ENCODE measurements at places on chromosomes 11 and 22. TPM values are rescaled to one million over a fixed set of nuclear protein-coding genes. Genes with fewer than 3 reads are reported as not detected.
A peak's percentile ranks its signal among the peaks of the same experiment; 100 is the strongest.

- DNase-seq, result peak; percentile 62
Observed at GRCh38 chr11:123640677-123641494, 13.5 kb downstream of the SCN3B start.

Gene IGF2
- total RNA-seq, result 1,397 TPM

GRCh38 chr11:123677510-123677909, 23.1 kb upstream of the SCN3B start:
- DNase-seq, result no peak

Gene OR8B4
- not detected for total RNA-seq

GRCh38 chr11:80838153-80838552, 1397.3 kb upstream of the TENM4 start:
- DNase-seq, result no peak

DNA sequence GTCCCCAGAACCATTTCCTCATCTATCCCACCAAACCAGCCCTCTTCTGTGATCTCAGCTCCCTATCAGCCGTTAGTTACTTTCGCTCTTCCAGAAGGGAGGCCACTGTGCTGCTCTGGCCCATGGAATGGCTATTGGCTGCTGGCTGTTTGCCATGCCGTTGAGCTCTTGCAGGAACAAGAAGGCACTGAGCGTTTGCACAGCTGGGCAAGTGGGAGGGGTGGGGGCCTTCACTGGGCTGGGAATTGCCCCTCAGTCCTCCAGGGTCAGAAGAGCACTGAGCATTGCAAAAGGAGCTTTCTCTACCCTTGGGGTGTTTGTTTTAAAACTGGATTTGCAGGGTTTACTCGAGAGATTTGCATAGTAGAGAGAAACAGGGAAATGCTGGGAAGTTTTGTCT, 129.0 kb upstream of the PARVA start:
- DNase-seq, result peak; percentile 99

Gene SYVN1
- 56.5 TPM for total RNA-seq

Gene SLC43A3
- not detected for total RNA-seq

DNA sequence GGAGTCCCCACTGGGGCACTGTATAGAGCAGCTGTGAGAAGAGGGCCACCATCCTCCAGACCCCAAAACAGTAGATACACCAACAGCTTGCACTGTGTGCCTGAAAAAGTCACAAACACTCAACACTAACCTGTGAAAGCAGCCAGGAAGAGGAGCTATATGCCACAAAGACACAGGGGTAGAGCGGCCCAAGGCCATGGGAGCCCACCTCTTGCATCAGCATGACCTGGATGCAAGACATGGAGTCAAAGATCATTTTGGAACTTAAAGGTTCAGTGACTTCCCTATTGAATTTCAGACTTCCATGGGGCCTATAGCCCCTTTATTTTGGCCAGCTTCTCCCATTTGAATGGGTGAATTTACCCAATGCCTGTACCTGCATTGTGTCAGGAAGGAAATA, 29.7 kb upstream of the CYB5R3 start:
- DNase-seq, result no peak

- DNase-seq, result no peak
Observed at GRCh38 chr22:38465673-38466490, 2.0 kb upstream of the KDELR3 start.

Gene UPB1
- total RNA-seq, result 6.7 TPM

Gene DGCR6
- 3.8 TPM for total RNA-seq

GRCh38 chr11:28760676-28761390, 652.6 kb downstream of the METTL15 start:
- DNase-seq, result no peak

Gene KRTAP5-2
- total RNA-seq, result not detected

Gene PATE2
- total RNA-seq, result not detected

Gene SMIM35
- not detected for total RNA-seq

GRCh38 chr22:47194476-47195155, 432.2 kb downstream of the TBC1D22A start:
- DNase-seq, result no peak

GRCh38 chr11:64546600-64546999, 44.4 kb upstream of the SLC22A12 start:
- no peak for DNase-seq

GRCh38 chr11:84588131-84588829, 1038.9 kb downstream of the DLG2 start:
- DNase-seq, result no peak

- DNase-seq, result peak; percentile 42
Observed at GRCh38 chr11:47004595-47005033, 68.1 kb downstream of the CSTPP1 start.

Gene FANCF
- 13.8 TPM for total RNA-seq

DNA sequence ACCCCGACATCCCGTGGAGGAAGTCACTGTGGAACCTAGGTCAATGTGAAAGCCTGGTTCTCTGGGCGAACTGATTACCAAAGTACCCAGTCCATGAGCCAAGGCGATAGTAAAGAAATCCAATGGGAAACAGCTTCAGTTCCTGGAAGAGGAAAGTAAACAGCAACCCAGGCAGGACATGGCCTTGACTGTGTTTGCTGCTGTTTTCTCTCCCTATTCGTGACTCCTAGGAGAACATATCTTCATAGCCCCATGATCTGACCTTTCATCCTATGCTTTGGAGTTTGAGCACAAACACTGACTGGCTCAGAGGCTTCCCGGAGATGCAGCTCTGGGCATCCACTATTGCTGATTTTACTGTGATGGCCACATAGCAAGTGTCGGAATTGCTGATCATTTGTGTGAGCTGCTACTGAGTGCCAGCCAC, 45.1 kb downstream of the LRFN4 start:
- DNase-seq, result no peak

Gene CDON
- total RNA-seq, result 6.8 TPM

DNA sequence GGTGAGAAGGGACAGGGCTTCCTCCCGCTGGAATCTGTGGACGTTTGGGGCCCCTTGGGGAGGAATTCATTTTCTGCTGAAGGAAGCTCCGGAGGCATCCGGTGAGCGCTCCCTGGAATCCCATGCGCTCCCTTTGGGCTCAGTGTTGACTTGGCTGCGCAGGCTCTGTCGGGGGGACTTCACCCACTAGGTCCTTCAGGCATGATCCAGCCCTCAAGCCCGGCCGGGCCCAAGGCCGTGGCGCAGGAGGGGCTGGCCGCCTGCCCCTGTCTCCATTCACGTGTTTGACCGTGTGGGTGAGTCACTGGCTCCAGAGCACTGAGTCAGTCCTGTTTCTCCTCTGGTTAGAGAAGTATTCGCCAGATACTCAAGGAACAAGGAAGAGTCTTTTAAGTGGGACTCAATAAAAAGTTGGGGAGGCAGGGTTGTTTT, 1.4 kb downstream of the CTTN start:
- DNase-seq, result peak; percentile 79

DNA sequence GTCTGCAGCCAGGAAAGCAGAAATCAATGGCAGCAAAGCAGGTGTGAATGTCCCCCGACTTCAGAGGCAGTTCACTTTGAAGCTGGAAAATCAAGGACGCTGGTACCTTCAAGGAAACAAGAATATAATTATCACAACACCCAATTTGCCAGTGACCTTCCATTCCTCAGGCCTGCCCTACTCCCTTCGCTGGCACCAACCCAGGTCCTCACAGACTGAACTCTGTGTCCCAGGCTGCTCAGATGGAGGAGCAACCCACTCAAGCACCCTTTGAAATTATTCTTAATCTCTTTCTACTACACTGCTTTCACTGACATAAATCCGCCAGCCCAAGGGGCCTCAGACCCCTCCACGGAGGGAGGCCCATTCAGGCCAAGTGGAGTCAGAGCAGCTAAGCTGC, 64.7 kb upstream of the WT1 start:
- no peak for DNase-seq

- no peak for DNase-seq
Observed at GRCh38 chr11:16899708-16900303, 114.4 kb downstream of the PLEKHA7 start.
